Stimulated activated CD4-positive, alpha-beta T cell treated with anti-CD3 and anti-CD28 coated beads, Interleukin-2, amount 100 ng/mL, for 48 hours (primary cell): ENCODE measurements at places on chromosomes 12 and 14.

- no peak for DNase-seq
These were observed 283.6 kb downstream of the PCNX1 start for GRCh38 chr14:71190770-71191374.

GRCh38 chr12:125434131-125434530 is 368.9 kb downstream of the AACS start:
- DNase-seq = no peak

DNA sequence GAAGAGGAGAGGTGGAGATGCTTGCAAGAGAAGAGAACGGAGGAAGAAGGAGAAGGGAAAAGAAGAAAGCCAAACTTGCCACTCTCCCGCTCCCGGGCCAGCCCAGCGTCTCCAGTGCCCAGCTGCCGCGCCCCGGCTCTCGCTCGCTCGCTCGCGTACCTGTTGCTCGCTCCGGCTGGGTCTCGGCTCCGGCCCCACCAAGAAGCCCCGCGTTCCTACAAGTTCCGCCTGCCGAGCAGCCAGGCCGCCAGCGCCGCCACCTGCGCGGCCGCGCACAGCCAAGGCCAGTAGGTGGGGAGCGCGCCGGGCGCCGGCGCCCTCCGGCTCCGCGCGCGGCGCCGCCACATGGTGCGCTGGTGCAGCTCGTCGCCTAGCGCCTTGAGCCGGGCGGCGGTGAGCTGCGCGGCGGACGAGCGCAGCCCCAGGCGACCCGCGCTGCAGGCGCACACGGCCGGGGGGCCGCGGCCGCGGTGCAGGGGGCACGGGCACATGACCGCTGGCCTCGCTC is 370 bp downstream of the HRK start:
- no peak for DNase-seq

DNA sequence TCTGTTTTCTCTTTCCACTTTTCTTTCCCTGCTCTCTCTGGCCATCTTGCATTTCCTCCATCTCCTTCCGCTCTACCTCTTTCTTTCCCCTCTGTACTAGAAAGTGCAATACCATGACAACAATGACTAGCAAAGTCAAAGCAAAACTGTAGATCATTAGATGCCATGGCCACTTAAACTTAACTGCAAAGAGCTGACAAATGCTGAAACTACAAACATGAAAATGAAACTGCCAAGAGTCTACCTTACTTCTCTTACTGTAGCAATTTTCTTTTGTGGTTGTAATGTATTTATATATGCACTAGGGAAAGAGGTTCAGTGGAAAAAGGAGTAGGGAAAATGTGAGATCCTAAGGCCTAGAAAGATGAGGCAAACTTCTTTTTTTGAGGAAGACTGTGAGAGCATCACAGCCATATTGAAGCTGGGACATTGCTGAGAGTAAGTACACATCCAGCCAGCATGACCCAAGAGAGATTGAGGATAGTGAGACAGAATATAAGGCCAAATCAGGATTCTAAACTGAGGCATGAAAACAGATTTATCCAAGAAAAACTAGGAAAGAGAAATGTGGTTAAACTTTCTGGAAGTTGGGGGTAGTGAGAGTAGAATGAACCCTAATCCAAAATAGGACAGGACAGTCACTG is 276.6 kb upstream of the NAV3 start:
- DNase-seq = no peak

DNA sequence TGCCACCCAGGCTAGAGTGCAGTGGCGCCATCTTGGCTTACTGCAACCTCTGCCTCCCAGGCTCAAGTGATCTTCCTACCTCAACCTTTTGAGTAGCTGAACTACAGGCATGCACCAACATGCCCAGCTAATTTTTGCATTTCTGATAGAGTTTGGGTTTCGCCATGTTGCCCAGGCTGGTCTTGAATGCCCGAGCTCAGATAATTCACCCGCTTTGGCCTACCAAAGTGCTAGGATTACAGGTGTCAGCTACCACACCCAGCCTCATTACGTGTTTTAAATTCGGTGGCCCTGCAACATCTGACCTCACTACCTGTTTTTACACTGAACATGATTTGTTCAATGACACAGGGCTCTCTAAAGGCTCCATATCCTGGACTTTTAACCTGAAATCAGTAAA is 22.9 kb upstream of the RDH16 start:
- DNase-seq = no peak

DNA sequence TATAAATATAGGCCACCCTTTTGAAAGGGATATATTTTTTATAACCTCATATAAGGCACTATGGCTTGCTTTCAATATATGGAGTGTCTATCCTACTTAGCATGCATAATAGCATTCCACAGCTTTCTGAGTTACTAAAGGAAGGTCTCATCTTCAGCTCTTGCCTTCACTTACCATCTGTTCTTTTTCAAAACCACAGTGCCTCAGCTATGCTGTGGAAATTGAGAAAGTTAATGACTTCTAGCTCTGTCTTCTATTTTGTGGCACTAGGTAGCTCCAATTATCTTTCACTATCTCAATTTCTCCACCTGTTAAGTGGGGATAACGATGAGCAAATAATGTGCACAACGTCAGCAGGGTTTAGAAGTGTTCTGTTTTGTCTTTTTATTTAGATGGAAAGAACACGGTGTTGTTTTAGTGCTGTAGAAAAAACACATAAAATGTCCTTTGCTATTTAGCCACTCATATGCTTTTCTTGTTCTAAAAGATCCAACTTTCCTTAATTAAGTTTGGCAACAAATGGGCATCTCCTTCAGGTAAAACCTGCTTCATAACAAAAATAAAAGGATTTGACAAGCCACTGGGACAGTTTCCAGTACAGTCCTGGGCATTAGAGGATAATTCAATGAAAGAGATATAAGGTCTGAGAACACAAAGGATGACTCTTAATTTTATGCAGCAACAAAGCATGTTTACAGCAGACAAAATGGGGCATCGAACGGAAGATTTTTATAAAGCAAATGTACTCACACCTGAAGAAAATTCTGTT is 462.0 kb upstream of the SYT1 start:
- no peak for DNase-seq

GRCh38 chr14:36505181-36505815 is 14.7 kb downstream of the NKX2-1 start:
- no peak for DNase-seq

GRCh38 chr14:23306412-23307145 is at the start of gene BCL2L2:
BCL2L2 (plus strand) TSS chr14:23306833; CDS start chr14:23307768, 935 bp downstream.
- DNase-seq = no peak

GRCh38 chr14:72049462-72049861 is 117.2 kb downstream of the RGS6 start:
- peak; percentile 5 for DNase-seq

- no peak for DNase-seq
These were observed 12.7 kb downstream of the C14orf132 start for GRCh38 chr14:96051642-96052540.

GRCh38 chr14:55353686-55354467 is 57.8 kb downstream of the ATG14 start:
- no peak for DNase-seq

- DNase-seq = no peak
These were observed 72.8 kb downstream of the KIF26A start for GRCh38 chr14:104211215-104211614.

- no peak for DNase-seq
These were observed 43.9 kb downstream of the DCAF4 start for GRCh38 chr14:72970058-72970630.

GRCh38 chr12:6392504-6392903 is 8.5 kb downstream of the LTBR start:
- no peak for DNase-seq

GRCh38 chr14:96584199-96584906 is 82.2 kb downstream of the PAPOLA start:
- DNase-seq = peak; percentile 15

GRCh38 chr12:31906557-31907301 is 52.5 kb upstream of the RESF1 start:
- no peak for DNase-seq
